ENCODE measurements at places on chromosomes 2 and 18. TPM values are rescaled to one million over a fixed set of nuclear protein-coding genes. Genes with fewer than 3 reads are reported as not detected.

DNA sequence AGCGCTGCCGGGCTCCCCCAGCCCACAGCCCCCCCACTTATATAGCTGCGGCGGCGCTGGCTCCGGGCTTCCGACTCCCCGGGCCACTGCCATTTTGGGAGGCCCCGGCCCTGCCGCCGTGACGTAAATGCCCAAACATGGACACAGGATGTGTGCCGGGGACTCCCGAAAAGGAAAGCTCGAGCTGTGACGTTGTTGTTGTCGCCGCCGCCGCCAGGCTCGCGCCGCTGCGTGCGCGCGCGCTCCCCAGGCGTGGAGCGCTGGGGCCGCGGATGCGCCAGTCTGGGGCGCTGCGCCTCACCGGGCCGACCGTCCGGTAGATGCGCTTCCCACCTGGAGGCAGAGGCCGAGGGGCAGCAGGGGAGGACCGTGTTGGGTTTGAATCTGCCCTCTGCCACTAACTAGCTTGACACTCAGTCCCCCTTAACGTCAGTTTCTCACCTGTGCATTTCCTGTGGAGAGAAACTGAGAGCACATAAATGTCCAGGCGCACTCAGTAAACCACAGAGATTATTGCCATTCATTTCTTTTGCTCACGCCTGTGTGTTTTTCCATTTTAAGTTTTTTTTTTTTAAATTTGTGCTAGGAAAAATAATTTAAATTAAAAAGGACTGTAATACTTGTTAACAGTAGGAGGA, at the start of gene EGR4:
EGR4 (minus strand) TSS at position 15 of the 638 bp plus-strand sequence. CDS start 231 bp downstream, outside the sequence.
- H3K4me1 ChIP-seq, result peaks cover 35% of the 10 kb centered on the region
- peak; percentile 88 for DNase-seq
- no peak within 1 kb of the TSS for H3K27ac ChIP-seq
- H3K36me3 ChIP-seq, result no peaks in the 10 kb centered on the region
- peak within 1 kb of the TSS; percentile 61 for H3K4me3 ChIP-seq

DNA sequence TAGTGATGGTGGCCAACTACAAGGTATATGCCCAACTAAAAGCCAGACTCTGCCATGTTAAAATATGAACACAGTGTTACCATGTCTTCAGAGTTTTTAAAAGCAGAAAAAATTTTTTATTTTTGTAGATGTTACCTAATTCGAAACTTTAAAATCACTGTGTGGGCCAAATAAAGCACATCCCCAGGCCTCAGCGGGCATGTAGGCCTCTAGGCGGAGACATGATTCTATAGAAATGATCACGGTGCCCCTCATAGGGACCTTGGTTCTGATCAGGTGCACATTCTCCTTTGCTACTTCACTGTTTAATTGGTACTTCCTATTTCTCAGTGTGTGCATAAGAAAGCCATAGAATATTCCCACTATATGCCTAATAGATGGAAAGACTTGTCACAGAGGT, 349.2 kb downstream of the XIRP2 start:
- H3K27ac ChIP-seq, result no peak overlapping the region
- H3K27me3 ChIP-seq, result no peaks in the 10 kb centered on the region
- no peaks in the 10 kb centered on the region for H3K36me3 ChIP-seq

NFATC1 gene
- total RNA-seq, result 64.7 TPM

SH3RF3 gene
- 1.4 TPM for total RNA-seq

IL1A gene
- total RNA-seq, result 0.17 TPM

Measured in CD4-positive, CD25-positive, alpha-beta regulatory T cell (primary cell).